ENCODE measurements at places on chromosomes 16 and 17.

GRCh38 chr16:8905168-8905762 is 23.1 kb downstream of the LITAFD start:
- DNase-seq, result no peak

GRCh38 chr17:19302791-19303331 is 59.7 kb downstream of the B9D1 start:
- DNase-seq, result no peak

DNA sequence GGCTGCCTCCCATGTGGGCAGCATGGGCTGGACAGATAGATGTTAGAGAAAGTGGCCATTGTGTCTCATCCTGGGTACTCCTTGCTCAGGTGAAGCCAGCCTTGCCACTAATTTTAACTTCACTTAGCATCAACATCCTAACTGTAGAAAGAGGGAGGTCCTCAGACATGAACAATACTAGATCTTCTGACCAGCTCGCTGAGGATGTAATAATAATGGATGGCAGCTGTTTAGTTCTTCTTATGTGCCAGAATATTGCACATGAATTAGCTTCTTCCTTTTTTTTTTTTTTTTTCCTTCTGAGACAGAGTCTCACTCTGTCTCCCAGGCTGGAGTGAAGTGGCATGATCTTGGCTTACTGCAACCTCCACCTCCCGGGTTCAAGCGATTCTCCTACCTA is 232.4 kb downstream of the CCDC182 start:
- no peak for DNase-seq

DNA sequence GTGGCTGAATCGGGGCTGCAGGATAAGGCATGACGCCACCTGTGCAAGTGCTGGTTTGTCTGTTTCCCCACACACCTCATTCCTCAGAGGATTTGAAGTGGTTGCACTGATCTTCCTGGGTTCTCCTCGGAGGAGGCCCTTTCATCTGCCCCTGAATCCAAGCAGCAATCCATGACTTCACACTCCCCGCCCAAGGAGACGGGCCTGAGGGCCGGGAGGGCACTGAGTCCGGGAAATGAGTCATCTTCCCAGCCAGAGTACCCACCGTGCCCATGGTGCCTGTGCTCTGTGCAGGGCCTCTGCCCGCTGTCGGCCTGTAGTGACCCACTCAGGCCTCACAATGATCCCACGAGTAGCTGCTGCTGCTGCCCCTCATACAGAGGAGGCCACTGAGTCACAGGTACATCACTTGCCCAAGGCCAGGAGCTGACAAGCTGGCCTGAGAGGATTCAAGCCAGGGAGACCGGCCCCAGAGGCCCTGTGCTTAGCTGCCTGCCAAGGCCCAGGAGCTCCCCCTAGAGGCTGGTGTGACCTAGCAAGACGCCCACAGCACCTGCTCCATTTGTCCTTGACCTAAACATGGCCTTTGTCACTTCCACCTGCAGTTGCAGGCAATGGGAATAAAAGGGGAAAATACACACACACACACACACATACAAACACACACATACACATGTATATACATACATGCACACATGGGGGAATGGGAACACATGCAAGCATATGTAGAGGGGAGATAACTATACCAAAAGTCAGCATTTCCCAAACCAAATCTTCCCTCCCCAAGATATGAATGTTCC is 240.0 kb downstream of the C16orf95 start:
- no peak for DNase-seq

DNA sequence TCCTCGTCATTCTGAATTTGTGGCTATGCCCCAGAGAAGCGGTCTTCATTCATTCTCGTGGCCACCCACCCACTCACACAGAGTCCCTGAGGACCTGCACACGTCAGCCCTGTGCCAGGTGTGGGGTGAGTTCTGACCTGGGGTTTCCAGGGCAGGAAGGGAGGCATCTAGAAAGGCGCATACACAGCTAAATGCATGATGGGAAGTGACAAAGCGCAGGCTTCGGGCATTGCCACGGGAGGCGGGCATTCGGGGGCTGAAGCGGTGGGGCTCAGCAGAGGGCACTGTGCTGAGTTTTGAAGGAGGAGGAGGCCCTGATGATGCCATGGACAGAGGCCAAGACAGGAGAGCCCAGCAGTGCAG is 10.9 kb downstream of the UBALD2 start:
- DNase-seq, result no peak

DNA sequence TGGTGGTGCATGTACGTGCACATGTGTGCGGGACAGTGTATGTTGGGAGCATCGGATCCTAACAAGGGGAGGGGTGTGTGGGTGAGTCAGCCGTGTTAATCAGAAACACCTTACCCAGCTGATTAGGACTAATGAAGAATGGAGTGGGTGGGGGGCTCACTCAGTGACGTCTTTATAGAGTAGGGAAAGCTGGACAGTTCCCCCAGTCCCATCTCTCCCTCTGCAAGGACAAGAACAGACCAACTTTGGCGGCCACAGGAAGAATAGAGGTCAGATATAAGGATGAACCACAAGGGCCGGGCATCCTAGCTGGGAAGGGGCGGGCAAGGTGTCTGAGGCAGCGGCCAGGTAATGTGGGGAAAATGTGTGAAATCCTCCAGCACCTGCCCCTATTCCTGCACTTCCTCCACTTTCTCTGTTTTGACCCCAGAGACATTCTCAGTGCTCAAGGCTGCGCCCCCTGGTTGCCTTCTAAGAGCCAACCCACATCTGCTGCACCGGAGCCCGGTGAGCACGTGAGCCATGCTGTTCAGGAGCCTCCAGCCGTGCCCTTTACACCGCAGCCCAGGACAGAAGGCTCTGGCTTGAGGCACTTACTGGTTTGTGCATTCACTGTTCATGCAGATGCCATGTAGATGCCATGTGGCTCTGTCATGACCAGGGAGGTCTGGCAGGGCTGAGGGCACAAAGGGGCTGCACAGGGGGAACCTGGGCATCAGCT is 18.9 kb upstream of the TBX21 start:
- no peak for DNase-seq

DNA sequence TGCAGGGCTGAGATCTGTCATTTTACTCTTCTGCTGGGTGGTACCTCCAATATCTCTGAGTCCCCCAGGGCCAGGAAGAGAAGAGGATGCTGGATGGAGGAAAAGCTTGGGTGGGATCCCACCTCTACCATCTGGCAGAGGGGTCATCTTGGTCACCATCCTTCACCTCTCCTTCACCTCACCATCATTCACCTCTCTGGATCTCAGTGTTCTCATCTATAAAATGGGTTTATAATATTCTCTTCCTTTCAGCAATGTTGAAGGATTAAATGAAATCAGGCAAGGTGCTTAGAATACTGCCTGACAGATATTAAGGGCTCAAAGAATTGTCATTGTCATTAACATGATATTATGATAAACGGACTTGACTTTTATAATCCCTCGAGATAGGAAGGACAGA is 195.8 kb downstream of the SNX29 start:
- DNase-seq, result no peak

GRCh38 chr17:71361656-71362450 is 759.0 kb upstream of the SOX9 start:
- DNase-seq, result no peak

DNA sequence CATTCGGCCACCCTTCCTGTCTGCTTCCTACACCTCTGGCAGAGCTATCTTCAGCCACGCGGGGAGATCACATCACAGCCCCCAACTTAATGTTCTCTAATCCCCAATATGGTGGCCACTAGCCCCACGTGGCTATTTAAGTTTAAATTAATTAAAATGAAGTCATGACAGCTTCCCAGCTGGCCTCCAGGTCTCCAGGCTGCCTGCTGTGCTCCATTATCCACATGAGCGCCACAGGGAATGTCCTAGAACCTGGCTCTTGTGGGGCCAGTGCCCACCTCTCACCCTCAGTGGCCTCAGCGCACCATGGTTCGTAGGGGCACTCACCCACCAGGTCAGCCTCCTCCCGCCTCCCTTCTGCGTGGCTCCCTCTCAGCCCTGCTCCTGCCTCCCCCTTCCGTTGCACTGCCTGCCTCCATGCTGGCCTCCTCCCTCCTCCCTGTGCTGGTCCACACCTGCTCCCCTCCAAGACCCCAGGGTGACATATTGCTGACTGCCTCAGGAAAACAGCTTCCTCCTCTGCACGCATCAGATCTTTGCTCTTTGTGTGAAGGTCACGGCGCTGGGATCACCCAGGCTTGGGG is 47.7 kb downstream of the IRF8 start:
- no peak for DNase-seq

Data from vagina (tissue), 2 donors.